ENCODE measurements at places on chromosomes 1 and 21. TPM values are rescaled to one million over a fixed set of nuclear protein-coding genes. Genes with fewer than 3 reads are reported as not detected.

GRCh38 chr1:230228236-230228897, 161.3 kb downstream of the GALNT2 start:
- no peak for DNase-seq

GRCh38 chr1:35432231-35432630, 125.0 kb downstream of the KIAA0319L start:
- no peak for DNase-seq

- DNase-seq: no peak
These were observed 154.0 kb downstream of the CLEC20A start for GRCh38 chr1:178342745-178343144.

DNA sequence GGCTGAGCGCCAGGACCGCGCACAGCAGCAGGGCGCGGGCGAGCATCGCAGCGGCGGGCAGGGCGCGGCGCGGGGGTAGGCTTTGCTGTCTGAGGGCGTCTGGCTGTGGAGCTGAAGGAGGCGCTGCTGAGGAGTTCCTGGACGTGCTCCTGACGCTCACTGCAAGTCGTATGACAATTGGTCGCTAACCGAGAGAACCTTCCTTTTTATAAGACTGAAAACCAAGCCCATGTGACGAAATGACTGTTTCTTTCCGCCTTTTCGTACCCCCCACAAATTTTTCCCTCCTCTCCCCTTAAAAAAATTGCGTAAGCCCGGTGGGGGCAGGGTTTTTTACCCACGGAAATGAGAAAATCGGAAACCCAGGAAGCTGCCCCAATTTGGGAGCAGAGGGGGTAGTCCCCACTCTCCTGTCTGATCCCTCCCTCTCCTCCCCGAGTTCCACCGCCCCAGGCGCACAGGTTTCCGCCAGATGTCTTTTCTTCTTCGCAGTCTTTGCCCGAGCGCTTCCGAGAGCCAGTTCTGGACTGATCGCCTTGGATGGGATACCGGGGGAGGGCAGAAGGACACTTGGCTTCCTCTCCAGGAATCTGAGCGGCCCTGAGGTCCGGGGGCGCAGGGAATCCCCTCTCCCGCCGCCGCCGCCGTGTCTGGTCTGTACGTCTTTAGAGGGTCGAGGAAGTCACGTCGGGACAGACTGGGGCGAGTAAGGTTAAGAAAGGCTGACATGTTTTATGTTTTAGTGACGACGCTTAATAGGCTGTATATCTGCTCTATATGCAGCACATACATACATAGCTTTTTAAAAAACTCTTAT, at the start of gene PTGS2:
Gene PTGS2 (minus strand): TSS at position 179 of the 817 bp plus-strand sequence. CDS start 133 bp downstream, at position 46.
- peak; percentile 85 for DNase-seq

The FYB2 gene
- 15.6 TPM for total RNA-seq
